ENCODE measurements at places on chromosomes 4 and X.

- no peak for DNase-seq
Observed at GRCh38 chrX:1519022-1519497, 17.9 kb downstream of the P2RY8 start.

- DNase-seq: no peak
Observed at GRCh38 chr4:149008415-149009025, 566.3 kb upstream of the NR3C2 start.

- no peak for DNase-seq
Observed at GRCh38 chr4:186885289-186885688, 161.6 kb upstream of the FAT1 start.

GRCh38 chr4:129578336-129578735, 482.4 kb downstream of the C4orf33 start:
- DNase-seq: no peak

DNA sequence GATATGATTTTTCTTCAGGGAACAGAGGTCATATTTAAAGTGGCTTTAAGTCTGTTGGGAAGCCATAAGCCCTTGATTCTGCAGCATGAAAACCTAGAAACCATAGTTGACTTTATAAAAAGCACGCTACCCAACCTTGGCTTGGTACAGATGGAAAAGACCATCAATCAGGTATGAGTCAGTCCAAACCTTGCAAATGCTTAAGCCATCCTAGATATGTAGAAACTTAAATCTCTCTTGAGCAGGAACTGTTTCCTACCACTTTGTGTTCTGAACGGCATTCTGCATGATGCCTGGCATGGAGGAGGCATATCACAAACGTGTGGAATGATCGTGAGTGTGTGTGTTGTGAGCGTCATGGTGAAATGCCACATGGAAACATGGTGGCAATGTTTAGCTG, 164.8 kb downstream of the PTTG2 start:
- DNase-seq: no peak

- no peak for DNase-seq
Observed at GRCh38 chrX:111483135-111483534, 28.3 kb upstream of the SERTM2 start.

DNA sequence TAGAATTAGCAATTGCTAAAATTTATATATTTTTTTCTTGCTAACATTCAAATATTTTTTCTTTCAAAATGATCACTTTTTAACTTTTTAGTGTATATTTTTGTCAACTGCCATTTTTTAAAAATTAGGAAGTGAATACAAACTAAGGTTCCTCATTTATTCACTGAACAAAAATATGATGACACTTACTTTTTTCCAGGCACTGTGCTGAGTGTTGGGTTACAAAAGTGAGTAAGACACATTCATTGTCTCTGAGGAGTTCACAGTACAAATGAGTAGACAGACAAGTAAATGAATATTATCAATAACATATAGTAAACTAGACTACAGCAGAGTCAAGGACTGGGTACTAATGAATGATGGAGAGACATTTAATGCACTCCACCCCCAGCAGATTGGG, 543.5 kb downstream of the PDHA2 start:
- no peak for DNase-seq
